ENCODE measurements at places on chromosomes 7 and 10.

DNA sequence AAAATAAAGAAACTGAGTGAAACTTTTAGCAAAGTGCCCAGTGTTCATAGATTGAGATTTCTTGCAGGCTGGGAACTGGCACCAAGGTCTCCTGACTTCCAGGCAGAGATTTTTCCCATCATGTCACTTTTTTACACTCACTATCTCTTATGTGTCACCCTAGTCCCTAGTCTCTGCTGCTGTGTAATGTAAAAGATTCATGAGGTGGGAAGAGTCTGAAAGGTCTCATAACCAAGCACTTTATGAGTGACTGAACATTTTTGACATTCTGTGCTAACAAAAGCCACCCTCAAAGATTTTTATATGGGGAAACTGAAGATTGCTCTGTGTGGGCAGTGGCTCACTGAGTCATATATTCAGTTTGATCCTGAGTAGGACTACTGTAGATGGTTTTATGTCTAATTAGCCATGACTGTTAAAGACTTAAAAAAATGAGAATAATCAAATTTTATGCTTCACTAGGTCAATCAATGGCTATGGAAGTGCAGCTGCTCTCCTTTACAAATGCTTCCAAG lies 900.3 kb upstream of the SORCS1 start:
- DNase-seq = no peak

GRCh38 chr7:117825132-117825531 lies 48.1 kb downstream of the CTTNBP2 start:
- DNase-seq = no peak

- no peak for DNase-seq
Observed at GRCh38 chr7:94176694-94177200, 172.6 kb upstream of the BET1 start.

- no peak for DNase-seq
Observed at GRCh38 chr7:19143881-19144574, 1.2 kb downstream of the FERD3L start.

DNA sequence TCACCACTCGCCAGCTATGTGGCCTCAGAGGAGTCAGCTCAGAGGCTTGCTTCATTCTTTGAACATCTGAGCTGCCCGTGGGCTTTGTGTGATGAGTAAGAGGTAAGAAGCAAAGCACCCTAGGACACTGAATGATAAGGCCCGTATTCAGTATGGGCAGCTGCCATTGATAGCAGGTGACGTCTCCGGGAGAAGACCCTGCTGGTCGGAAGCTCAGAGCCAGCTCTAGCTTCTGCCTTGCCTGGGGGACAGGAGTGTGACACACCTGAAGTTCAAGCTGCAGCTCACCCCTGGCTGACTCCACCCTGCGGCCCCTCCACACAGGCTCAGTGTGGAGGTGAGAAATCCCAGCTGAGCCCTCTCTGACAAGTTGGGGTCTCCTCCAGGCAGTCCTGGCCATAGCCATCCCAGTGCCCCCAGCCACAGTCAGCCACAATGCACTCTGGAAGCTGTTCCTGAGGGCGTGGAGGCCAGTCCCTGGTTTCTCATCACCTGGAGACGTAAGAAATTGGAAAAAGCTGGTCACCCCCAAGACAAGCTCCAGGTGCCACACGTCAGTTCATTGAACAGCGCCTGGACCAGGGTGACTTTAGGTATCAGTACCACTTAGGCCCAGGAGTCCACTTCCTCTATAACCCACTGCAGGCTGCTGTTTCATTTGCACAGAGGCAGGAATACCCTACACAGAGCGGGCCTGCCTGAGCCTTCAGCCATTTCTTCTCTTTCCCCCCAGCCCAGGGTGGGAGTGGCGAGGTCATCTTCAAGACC lies 164.9 kb upstream of the RHEB start:
- no peak for DNase-seq
